MCF 10A (cell line): ENCODE measurements at places on chromosomes 2 and 18. TPM values are rescaled to one million over a fixed set of nuclear protein-coding genes. Genes with fewer than 3 reads are reported as not detected.

DNA sequence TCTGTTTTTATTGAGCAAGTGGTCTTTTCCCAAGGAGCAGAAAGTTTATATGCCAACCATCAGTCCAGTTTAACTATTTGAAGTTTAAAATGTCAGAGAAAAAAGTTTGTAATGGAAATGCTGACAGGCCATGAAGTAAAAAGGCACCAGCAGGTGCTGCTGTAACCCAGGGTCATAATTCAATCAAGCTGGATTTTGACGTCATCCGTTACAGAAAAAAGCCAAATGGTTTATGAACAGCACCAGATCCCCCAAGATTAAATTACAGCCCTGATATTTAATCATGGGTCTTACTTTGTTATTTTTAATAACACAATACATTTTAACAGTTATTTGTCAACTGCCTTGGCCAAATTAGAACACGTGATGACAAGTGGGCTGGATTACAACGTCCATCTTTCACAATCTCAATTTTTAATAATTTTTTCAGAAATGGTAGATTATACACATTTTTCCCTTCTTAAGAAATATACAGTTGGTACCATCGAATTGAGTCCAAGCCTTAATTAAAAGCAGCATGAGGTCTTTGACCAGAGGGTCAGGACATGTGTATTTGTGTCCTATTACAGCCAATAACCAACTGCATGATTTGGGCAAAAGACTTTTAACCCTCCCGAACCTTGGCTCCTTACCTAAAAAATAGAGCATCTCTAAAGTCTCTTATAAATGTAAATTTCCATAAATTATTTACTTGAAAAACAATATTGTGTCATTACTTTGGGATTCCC, 10.0 kb downstream of the TCF4 start:
- peak; percentile 2 for DNase-seq
- no peaks in the 10 kb centered on the region for H3K4me1 ChIP-seq
- no peak overlapping the region for H3K4me3 ChIP-seq
- H3K27me3 ChIP-seq: no peaks in the 10 kb centered on the region
- H3K27ac ChIP-seq: no peak overlapping the region

DNA sequence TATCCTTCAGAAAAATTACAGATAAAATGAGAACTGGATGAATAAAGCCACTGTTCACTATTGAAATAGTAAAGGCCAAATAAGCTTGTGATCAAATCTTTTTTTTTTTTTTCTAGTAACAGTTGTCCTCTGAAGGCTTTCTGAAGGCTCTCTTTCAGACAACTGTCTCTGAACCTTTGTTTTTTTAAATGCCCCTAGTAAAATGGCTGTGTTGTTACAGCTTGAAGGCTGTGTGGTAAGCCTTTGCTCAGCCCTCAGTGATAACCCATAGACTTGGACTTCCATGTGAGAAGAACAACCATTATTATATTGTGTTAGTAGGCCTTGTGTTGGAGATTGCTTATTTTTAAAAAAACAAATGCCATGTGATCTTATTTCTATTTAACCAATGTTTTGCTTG, 17.6 kb downstream of the FMNL2 start:
- H3K36me3 ChIP-seq: peaks cover 13% of the 10 kb centered on the region
- H3K4me1 ChIP-seq: peaks cover 28% of the 10 kb centered on the region
- H3K27me3 ChIP-seq: no peaks in the 10 kb centered on the region
- H3K4me3 ChIP-seq: no peak overlapping the region
- DNase-seq: no peak

DNA sequence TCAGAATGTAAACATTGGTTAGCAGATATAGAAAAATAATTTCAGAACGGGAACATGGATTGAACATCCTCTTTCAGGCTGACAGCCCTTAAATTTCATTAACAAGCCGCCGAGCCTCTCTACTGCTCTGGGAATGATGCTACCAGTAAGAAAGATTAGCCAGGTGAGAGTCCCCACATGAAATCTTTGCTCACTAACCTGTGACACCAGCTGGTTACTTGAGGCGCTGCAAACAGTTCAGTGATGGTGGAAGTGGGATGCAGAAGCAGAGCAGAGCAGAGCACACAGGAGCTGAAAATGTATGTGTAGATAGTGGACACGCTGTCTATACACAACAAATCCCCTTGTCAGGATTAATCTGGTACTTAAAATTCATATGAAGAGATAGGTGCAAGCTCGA, 721.1 kb downstream of the DPP10 start:
- H3K27ac ChIP-seq: no peak overlapping the region
- no peaks in the 10 kb centered on the region for H3K27me3 ChIP-seq
- no peaks in the 10 kb centered on the region for H3K4me1 ChIP-seq
- no peaks in the 10 kb centered on the region for H3K36me3 ChIP-seq

- H3K4me1 ChIP-seq: peaks cover 32% of the 10 kb centered on the region
- no peak for DNase-seq
- H3K4me3 ChIP-seq: no peak overlapping the region
- peaks cover 61% of the 10 kb centered on the region for H3K36me3 ChIP-seq
- no peaks in the 10 kb centered on the region for H3K27me3 ChIP-seq
These were observed 31.9 kb downstream of the HADHB start for GRCh38 chr2:26276484-26277227.

DNA sequence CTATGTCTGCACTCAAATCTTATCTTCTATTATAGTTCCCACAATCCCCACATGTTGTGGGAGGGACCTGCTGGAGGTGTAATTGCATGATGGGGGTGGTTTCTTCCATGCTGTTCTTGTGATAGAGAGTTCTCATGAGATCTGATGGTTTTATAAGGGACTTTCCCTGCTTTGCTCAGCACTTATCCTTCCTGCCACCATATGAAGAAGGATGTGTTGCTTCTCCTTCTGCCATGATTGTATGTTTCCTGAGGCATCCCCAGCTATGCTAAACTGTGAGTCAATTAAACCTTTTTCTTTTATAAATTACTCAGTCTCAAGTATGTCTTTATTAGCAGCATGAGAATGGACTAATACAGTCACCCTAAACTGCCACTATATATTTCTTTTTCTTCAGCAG, 79.1 kb downstream of the SH3YL1 start:
- no peak overlapping the region for H3K27ac ChIP-seq
- H3K4me3 ChIP-seq: no peak overlapping the region
- H3K27me3 ChIP-seq: no peaks in the 10 kb centered on the region

GRCh38 chr2:119590873-119591272, 46.6 kb downstream of the CFAP221 start:
- H3K4me3 ChIP-seq: no peak overlapping the region
- no peak overlapping the region for H3K27ac ChIP-seq
- no peaks in the 10 kb centered on the region for H3K36me3 ChIP-seq

DNA sequence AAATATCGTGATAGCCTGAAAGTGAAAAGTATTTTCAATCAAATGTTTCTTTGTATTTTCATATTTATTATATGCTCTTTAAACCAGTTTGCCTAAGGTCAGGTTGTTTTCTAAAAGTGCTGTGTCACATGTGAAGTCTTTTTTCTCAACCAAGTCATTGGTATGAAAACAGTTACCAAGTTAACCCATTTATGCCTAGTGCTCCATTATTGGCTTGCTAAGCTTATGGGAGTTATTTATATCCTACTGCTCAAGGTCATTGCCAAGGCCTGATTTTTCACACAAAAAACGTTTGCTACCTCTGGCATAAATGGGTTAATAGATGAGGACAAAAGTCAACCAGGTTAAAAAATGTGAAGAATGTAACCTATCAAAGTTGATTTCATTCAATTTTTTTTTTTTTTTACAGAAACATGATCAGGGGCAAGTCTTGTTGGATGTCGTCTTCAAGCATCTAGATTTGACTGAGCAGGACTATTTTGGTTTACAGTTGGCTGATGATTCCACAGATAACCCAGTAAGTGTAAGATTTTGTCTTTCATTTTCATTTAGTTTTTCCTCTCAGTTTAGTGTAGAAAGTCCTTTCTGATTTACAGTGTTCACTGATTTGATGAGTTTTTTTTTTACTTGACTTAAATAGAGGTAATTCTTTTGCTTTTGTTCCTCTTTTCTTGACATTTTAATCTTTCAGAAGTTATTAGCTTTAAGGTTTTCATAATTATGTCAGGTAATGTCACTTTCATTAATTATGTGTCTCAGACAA, 102.6 kb downstream of the PTPN4 start:
- H3K36me3 ChIP-seq: peaks cover 7% of the 10 kb centered on the region
- H3K27ac ChIP-seq: no peak overlapping the region

GRCh38 chr2:222024932-222025880, 273.6 kb downstream of the PAX3 start:
- peak; percentile 66 for DNase-seq
- no peak overlapping the region for H3K4me3 ChIP-seq
- H3K27me3 ChIP-seq: peaks cover 9% of the 10 kb centered on the region

GRCh38 chr18:25517881-25518715, 166.1 kb upstream of the ZNF521 start:
- no peaks in the 10 kb centered on the region for H3K4me1 ChIP-seq
- H3K27ac ChIP-seq: no peak overlapping the region
- H3K36me3 ChIP-seq: no peaks in the 10 kb centered on the region
- DNase-seq: no peak

Gene MFSD2B
- 0.26 TPM in 1 of 2 replicates, not detected in the other for total RNA-seq

- no peak overlapping the region for H3K27ac ChIP-seq
- H3K4me3 ChIP-seq: no peak overlapping the region
- H3K36me3 ChIP-seq: no peaks in the 10 kb centered on the region
- DNase-seq: no peak
- no peaks in the 10 kb centered on the region for H3K27me3 ChIP-seq
These were observed 6.4 kb downstream of the GPR35 start for GRCh38 chr2:240631548-240632305.

DNA sequence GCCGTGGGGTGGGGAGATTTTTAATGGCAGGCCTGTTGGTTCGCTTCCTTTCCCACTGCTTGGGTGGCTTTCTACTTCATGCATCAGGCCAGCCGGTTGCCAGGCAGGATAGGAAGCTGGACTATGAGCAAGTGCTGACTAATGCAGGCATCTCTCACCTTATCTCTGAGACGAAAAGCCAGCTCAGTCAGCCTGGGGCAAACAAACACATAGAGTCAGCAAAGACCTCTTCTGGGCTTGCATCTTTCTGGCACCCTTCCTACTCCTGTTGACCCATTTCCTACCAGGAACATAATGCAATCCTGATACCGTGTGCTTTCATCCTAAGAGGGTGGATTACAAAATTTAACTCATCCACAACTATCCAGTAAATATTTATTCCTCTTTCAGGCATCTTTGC, 416.6 kb upstream of the MEX3C start:
- peak; percentile 99 for DNase-seq
- H3K36me3 ChIP-seq: no peaks in the 10 kb centered on the region
- H3K4me1 ChIP-seq: peaks cover 45% of the 10 kb centered on the region

GRCh38 chr2:202831242-202832220, 40.0 kb downstream of the ICA1L start:
- H3K27ac ChIP-seq: no peak overlapping the region
- DNase-seq: peak; percentile 84
- H3K27me3 ChIP-seq: no peaks in the 10 kb centered on the region
- H3K36me3 ChIP-seq: no peaks in the 10 kb centered on the region
- H3K4me3 ChIP-seq: no peak overlapping the region
- peaks cover 8% of the 10 kb centered on the region for H3K4me1 ChIP-seq

GRCh38 chr2:230419181-230419580, 3.2 kb downstream of the SP100 start:
- DNase-seq: no peak
- H3K4me1 ChIP-seq: peaks cover 57% of the 10 kb centered on the region
- peaks cover 23% of the 10 kb centered on the region for H3K36me3 ChIP-seq
- H3K27me3 ChIP-seq: no peaks in the 10 kb centered on the region
- peak overlapping the region; percentile 76 for H3K4me3 ChIP-seq
- H3K27ac ChIP-seq: peak overlapping the region; percentile 88

GRCh38 chr2:78734221-78734620, 291.3 kb upstream of the REG3G start:
- no peak overlapping the region for H3K27ac ChIP-seq
- no peaks in the 10 kb centered on the region for H3K36me3 ChIP-seq
- H3K4me1 ChIP-seq: no peaks in the 10 kb centered on the region
- H3K4me3 ChIP-seq: no peak overlapping the region
- peaks cover 15% of the 10 kb centered on the region for H3K27me3 ChIP-seq

GRCh38 chr2:178891265-178891958, 84.2 kb upstream of the TTN start:
- DNase-seq: peak; percentile 76
- no peaks in the 10 kb centered on the region for H3K27me3 ChIP-seq
- H3K4me1 ChIP-seq: no peaks in the 10 kb centered on the region
- H3K36me3 ChIP-seq: no peaks in the 10 kb centered on the region

Gene RIT2
- total RNA-seq: not detected in 2 replicates

GRCh38 chr18:44609181-44609941, 71.3 kb upstream of the SETBP1 start:
- peak; percentile 81 for DNase-seq
- H3K36me3 ChIP-seq: no peaks in the 10 kb centered on the region
- peak overlapping the region; percentile 46 for H3K27ac ChIP-seq
- peaks cover 14% of the 10 kb centered on the region for H3K4me1 ChIP-seq

DNA sequence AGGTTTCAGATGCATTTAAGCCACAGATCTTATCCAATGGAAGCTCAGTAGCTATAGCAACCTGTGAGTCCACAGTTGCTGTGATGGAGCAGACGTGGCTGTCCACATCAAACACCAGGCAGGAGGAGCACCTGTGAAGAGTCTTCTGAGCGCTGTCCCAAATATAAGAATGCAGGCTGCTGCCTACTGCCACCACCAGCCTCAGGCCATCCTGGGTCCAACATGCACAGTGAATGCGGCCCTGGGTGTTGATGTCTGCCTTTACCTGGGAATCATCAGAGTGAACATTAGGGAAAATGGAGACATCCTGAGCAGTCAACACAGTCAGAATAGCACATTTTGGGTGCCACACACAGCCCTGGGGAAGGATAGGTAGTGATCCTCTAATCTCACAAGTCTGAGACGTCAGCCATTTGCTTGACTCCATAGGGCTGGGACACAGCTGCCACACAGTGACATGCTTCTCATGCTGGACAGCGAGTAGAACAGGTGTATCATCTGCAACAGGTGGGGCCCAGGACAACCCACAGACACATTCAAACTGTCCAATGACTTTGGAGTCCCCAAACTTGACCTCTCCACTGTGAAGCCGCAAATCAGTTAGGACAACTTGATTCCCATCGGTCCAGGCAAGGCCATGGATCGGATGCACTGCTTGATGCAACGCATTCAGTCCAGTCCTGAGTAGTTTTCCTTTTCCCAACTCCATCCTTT, 8.2 kb downstream of the WDCP start:
- no peak overlapping the region for H3K27ac ChIP-seq
- H3K4me1 ChIP-seq: no peaks in the 10 kb centered on the region
- DNase-seq: no peak
- H3K27me3 ChIP-seq: no peaks in the 10 kb centered on the region
- H3K4me3 ChIP-seq: no peak overlapping the region
- peaks cover 35% of the 10 kb centered on the region for H3K36me3 ChIP-seq
